ENCODE measurements at places on chromosomes 7 and 10.

DNA sequence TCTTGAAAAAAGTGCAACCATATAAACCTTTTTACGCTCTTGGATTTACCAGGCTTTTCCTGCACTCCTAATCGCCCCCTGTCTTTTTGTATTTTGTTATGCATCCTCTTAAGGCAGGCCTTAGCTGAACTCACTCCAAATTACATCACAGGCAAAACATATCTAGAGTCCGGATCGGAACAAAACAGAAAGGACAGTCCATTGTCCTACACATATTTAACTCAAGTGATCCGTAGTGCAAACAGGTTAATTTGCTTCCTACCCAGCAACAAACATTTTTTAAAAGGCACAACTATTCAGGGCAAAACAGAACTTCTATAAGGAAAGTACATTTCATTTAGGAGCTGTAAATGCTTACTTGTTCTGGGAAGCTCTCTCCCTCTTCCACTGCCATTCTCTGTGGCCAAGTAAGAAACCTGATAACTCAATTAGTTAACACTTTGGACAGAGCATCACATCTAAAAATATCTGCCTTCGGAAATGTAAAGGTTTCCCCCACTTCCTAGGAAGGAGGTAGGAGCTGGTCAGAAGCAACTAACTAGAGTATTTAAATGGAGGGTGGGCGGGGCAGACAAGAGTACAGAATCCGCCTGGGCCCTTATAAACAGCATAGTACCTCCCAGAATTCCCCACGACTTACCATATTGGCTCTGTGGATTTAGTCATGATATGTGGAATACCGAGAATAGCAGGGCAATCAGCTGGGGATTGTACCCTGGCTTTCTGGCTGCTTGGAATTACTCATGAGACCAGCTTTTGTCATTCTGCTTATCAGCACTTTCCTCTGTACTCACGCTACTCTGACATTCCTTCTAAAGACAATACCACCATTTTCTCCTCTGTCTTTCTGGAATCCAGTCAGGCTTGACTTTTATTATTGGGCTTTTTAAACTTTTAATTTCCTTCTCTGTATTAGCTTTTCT is 89.5 kb downstream of the ANK3 start:
- no peak for DNase-seq

GRCh38 chr7:117017702-117018266 is 64.5 kb downstream of the ST7 start:
- no peak for DNase-seq

- DNase-seq, result no peak
Observed at GRCh38 chr7:90625562-90625961, 29.4 kb downstream of the CDK14 start.

DNA sequence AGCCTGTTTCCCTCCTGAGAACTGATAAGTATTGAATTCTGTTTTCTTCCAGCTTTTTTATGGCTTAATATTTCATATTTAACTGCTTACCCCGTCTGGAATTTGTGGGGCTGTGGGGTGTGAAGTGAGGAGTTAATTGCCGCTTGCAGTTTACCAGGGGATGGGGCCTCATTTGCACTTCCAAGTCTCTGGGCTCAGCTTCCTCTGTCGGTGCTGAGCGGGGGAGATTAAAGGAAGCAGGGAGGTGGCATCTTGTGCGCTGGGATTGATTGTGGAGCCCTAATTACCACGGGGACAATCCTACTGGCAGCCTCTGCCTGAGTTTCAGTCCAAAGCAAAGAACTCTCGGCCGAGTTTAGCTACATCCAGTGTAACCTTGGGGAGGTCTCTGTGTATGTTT is 33.4 kb downstream of the ELFN1 start:
- no peak for DNase-seq

DNA sequence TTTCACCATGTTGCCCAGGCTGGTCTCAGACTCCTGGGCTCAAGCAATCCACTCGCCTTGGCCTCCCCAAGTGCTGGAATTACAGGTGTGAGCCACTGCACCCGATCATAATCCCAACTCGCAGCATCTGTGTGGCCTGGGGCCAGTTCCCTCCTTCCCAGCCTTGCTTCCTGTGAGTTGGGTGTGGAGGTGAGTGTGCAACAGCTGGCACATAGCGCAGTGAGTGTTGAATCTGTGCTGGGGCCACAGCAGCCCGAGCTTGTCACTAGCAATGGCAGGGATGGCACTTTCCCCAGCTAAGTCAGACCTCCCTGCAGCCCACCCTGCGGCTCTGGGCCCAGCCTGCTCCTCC is 12.2 kb downstream of the TMEM184A start:
- DNase-seq, result no peak

DNA sequence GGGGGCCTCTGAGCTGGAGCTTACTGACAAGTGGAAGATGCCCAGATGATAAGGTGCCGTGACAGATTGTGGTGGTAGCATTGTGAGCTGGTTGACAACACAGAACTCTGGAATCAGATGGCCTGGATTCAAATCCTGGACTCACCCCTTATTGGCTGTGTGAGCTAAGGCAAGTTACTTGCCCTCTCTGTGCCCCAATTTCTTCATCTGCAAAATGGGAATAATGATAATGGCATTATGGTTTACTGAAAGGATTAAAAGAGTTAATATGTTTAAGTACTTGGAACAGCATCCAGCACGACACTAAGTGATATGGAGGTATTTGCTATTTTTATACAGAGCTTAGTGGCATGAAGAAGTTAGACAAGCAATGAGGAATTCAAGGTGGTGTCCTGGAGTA is 465.9 kb upstream of the GALNT17 start:
- DNase-seq, result no peak

DNA sequence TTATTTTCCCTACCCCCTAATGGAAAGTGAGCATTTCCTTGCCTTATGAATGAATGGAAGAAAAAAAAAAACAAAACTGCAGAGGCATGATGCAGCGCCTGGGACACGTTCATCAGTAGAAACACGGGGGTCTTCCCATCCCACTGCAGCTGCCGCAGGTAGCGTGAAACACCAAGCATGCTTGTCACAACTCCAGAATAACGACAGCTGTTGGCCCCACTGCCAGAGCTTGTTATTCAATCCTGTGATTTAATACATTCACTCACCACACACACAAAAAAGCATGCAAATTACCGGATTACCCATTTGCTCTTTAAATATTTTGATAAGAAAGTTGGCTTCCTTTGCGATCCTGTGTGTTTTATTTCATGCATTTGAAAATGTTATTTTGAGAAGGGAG is 48.4 kb upstream of the GNA12 start:
- DNase-seq, result no peak

DNA sequence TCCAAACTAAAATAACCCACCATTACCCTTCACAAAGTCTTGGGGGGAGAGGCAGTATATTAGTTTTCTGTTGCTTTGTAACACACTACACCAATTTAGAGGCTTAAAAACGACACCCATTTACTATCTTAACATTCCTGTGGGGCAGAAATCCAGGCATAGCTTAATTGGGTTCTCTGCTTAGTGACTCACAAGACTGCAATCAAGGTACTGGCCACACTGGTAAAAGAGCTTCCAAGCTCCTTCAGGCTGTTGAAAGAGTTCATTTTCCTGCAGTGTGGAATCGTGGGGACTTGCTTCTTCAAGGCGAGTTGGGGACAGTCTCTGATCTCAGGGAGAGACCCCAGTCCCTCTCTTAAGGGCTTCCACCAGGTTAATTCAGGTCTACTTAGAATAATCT is 139.1 kb downstream of the XPNPEP1 start:
- DNase-seq, result no peak

GRCh38 chr7:85074-85882 is 107.1 kb upstream of the FAM20C start:
- DNase-seq, result no peak

GRCh38 chr10:132538790-132539421 is 1.3 kb downstream of the INPP5A start:
- DNase-seq, result no peak

DNA sequence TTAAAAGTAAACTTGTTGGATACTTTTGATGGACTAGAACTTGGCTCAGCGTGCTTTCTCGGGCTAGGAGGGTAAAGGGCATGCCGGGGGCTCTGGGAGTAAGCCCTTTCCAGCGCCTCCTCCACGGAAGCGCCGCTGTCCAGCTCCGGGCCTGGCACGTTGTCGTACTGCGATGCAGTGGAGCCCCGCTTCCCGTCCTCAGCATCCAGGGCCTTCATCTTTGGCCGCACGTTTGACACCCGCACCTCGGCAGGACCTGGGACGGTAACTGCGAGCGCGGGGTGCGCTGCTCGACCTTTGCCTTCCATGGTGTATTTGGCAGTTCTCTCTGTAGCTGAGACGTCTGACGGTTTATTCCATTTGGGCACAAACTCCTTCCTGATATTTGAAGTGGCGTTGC is 148.3 kb downstream of the USP6NL start:
- DNase-seq, result no peak

DNA sequence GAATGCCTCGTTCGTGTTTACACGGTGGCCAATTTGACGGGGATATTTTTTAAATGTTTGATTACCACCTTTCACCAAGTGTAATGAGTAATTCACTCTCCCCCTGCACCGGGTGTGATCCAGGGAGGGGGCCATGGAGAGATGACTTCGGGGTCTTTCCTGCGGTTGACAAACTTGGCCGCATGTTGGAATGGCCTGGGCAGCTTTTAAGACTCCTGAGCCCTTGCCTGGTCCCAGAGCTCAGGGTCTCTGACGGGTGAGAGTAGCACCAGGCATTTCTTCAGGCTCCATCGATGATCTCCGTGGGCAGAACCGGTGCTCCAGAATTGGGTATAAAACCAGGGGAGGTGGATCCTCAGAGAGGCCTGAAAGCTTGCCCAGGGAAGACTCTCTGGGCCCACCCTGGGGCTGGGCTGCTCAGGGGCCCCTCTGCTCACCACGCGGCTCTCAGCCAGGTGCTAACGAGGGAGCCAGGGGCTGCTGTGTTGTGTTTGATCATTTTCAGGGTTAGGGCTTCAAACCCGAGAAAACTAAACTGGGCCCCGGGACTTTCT is 882 bp downstream of the ZNF282 start:
- DNase-seq, result no peak

- no peak for DNase-seq
Observed at GRCh38 chr10:19931894-19932590, 115.8 kb downstream of the PLXDC2 start.

DNA sequence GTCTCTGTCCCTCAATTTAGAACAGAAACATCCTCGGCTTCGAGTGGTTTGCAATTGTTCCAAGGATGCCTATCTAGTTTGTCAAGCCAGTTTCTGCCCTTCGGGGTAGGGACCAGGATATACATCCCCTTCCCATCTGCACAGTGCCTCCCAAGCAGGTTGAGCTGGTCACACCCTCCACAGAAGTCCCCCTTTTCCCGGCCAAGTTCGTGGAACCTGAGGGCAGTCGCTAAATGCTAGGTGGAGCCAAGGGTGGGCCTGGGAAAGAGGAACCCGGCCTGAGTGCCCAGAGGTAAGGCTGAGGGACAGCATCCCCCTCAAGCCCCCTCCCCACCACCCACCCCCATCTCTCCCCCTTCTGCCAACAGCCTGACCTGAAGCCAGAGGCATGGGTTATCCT is 62.4 kb upstream of the NANOS1 start:
- DNase-seq, result no peak

DNA sequence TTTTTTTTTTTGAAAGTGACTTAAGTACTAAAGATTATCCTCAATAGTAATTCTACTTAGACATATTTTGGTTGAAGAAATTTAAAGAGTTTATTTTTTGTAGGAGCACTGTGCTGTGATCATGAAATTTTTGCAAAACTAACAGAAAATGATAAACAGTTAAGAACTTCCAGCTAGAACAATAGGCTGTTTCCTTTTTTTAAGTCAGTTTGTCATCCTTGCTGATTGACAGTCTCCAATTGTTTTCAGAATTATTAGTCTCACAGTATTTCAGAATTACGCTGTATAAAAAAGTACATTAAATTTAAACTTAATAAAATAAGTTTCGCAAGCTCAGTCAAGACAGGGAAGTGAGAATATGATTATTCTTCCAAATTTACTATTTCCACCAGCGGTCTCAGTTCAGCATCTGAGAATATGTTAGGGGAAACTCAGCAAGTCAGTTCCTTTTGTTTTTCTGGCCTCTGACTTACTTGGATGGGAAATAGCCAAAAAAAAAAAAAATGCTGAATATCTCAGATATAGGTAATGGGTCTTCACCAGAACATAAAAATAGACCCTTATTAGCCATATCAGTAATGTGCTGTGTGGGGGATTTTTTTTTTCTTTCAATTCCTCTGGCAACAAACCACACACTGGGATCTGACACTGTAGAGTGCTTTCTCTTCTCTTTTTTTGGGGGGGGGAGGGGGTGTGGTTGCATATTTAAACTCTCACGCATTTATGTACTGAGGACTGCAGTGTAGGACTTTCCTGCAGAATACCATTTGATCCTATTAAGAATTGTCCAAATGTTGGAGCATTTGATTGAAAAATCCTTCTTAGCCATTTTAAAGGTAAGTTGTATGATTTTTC is at the start of gene CD36:
Gene CD36, plus strand, starts transcription at position 732 of the 855 bp plus-strand sequence. CDS start 8,099 bp downstream, outside the sequence.
- DNase-seq, result no peak

GRCh38 chr7:94432817-94433216 is 38.1 kb downstream of the COL1A2 start:
- no peak for DNase-seq

DNA sequence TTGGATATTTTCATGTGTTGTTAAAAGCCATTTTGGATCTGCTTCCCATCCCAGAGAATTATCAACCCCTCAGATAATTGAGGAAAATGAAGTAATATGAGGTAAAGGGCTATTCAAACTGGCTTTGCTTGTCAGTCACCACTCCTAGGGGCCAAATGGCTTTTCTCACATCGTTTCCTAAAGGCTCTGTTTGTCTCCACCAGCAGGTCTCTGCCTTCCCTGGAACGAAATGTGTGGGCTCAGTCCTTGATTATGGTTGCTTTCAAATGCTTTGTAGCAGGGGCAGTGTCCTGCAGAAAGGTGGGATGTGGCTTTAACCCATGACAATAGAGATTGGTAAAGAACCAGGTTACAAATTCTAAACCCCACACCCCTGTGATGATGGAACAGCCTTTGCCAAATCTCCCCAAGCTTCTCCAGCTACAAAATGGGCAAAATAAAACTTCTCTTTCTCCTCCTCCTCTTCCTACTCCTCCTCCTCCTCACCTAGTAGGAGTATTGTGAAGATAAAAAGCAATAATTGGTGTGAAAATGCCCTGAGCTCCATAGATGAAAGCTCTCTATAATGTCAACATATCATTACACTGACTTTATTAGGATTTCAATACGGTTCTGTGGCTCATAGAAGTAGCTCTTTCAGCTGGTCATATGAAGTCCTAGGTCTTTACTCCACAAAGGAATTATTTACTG is 127.6 kb downstream of the CHN2 start:
- no peak for DNase-seq

DNA sequence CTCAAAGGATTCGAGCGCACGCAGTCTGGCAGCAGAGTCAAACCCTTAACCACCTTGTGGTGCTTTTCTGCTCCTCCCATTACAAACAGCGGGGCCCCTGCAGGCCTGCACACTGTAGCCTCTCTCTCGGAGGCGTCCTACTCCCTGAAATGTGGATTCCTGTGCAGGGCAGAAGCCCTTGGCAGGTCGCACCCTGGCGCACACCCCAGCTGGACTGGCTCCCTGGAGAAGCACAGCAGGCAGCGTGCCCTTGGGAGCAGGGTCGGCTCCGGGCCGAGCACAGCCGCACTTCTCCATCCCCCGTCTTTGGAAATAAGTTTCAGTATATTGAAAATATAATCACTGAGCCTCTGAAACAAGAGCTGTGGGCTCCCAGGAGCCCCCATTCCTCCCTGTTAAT is 144.1 kb downstream of the C10orf105 start:
- no peak for DNase-seq

- DNase-seq, result no peak
Observed at GRCh38 chr10:3987143-3987974, 202.3 kb upstream of the KLF6 start.
